ENCODE measurements at places on chromosomes 2 and 18. TPM values are rescaled to one million over a fixed set of nuclear protein-coding genes. Genes with fewer than 3 reads are reported as not detected.

DNA sequence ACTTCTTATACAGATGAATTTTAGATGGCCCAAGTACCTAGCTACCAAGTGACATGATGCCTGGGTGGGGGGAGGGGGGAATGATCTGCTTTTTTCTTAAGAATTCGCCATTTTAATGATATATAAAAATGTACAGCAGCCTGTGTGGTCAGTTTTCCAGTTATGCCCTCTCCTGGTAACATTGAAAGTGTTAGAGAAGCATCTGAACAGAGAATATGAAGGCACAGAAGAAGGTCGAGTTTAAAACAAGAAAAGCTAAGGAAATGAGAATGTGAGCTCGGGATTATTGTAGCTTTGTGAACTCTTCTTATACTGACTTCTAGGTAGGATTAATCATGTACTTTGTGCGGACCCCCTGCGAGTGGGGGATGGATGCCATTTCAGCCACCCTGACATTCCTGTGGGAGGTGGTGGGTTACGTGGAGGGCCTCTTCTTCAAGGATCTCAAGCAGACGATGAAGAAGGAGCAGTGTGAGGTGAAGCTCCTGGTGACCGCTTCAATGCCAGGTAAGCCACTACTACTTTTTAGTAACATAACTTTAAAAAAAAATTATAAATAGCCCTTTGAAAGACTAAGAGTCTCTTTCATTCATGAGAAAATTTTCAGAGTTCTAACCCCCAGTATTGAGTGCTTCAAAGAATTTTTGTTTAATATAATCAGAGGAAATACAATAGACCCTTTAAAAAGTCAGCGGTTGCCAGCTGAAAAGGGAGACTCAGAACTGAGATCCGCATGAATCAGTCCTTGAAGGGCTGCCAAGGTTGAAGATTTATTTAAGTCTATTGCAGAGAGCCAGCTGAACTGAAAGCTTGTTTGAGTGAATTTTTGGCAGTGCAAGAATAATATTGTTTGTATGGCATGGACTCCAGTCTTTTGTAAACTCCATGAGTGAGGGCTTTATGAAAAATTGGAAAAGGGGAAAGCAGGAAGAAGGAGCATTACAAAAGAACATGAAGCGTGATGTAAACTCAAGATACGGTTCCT is 68.6 kb upstream of the RPE start:
- H3K4me3 ChIP-seq, result no peak overlapping the region
- DNase-seq, result no peak
- no peaks in the 10 kb centered on the region for H3K27me3 ChIP-seq
- H3K4me1 ChIP-seq, result no peaks in the 10 kb centered on the region
- H3K27ac ChIP-seq, result no peak overlapping the region
- H3K36me3 ChIP-seq, result no peaks in the 10 kb centered on the region

GRCh38 chr18:79227621-79228020 is 158.4 kb downstream of the ATP9B start:
- no peaks in the 10 kb centered on the region for H3K36me3 ChIP-seq
- no peak overlapping the region for H3K27ac ChIP-seq
- H3K4me1 ChIP-seq, result no peaks in the 10 kb centered on the region
- no peak overlapping the region for H3K4me3 ChIP-seq
- no peak for DNase-seq
- no peaks in the 10 kb centered on the region for H3K27me3 ChIP-seq

DNA sequence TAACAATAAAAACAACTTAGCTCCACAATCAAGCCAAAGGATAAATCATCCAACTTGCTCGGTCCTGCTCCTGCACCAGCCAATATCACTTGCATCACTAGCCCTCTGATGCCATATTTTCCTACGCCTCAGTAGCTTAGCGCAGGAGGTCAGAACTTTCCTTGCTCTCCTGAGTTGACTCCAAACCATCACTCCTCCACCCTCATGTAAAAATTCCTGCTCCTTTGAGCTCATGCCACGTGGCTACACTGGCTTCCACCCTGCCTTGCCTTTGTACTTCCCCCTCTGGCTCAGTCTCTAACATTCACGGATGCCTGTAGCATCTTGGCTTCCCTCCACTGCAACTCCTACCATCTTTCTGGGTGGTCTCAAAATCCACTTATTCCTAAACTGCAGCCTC is 25.2 kb downstream of the AAK1 start:
- no peak for DNase-seq
- H3K27me3 ChIP-seq, result no peaks in the 10 kb centered on the region
- no peak overlapping the region for H3K4me3 ChIP-seq

DNA sequence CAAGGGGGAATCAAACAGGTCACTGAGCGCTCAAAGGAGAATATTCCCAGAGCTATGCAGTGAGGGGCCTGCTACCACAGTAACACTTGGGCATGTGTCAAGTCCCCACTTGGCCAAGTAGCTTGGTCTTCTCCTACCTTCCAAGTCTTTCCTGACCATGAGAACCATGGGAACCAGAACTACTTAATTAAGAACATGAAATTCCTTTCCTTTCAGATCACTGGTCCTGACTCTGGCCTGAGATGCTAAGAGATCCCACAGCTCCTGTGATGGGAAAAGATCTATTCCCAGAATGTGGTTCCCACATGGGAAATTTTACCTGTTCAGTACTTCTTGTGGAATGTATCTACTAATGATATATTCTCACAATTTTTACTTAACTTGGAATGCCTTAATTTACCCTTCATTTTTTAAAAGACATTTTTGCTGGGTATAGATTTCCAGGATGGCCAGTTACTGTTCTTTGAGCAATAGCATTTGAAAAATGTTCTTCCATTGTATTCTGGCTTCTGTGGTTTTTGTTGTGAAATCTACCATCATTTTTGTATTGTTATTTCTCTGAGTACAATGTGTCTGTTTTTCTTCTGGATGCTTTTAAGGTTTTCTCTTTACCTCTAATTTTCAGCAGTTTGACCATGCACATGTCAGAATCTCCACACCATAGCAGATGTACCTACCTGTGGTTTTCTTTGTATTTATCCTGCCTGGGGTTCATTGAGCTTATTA is 37.9 kb downstream of the KCNIP3 start:
- DNase-seq, result no peak
- H3K27ac ChIP-seq, result no peak overlapping the region
- no peaks in the 10 kb centered on the region for H3K36me3 ChIP-seq
- H3K27me3 ChIP-seq, result no peaks in the 10 kb centered on the region

DNA sequence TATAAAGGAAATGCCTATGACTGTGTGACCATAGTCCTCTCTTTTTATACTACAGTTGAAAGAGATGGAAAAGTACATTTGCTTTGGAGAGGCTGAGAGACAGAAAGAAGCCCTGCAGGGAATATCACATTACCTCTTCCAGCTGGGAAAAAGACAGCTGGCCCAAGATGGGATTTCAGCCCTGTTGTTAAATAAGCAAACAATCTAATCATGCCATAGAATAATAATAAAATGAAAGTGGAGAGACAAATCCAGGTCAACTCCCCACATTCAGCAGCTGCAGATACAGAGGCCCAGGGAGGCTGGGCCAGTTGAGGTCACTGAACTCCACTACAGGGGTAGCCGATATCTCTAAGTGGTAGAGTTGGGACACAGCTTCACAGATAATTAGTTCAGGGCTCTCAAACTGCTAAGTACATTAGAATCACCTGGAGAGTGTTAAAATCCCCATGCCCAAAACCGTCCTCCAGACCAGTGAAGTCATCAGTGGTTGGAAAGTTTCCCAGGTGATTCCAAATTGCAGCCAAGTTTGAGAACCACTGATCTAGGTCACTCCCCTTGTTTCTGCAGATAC is 81.9 kb downstream of the MOGAT1 start:
- H3K36me3 ChIP-seq, result no peaks in the 10 kb centered on the region
- H3K4me3 ChIP-seq, result no peak overlapping the region
- DNase-seq, result peak; percentile 76
- no peaks in the 10 kb centered on the region for H3K27me3 ChIP-seq
- no peak overlapping the region for H3K27ac ChIP-seq
- H3K4me1 ChIP-seq, result no peaks in the 10 kb centered on the region

DNA sequence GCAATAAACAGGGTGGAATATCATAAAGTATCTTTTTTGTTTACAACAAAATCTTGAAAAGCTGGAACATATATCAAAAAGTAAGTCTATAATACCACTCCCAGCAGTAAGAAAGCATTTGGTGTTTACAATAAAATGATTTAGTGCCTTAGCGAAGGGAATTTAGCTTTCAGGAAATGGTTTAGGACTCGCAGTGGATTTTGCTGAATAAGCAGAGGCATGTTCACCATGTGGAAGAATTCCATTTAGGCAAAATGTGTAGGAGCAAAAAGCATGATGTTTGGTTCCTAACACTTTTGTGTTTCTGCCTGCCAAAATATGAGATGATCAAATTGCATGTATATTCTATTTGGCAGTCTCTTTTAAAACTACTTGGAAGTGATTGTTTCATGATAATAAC is 163.6 kb downstream of the AGPS start:
- H3K27me3 ChIP-seq, result no peaks in the 10 kb centered on the region
- H3K4me3 ChIP-seq, result no peak overlapping the region
- H3K36me3 ChIP-seq, result no peaks in the 10 kb centered on the region
- H3K27ac ChIP-seq, result no peak overlapping the region

GRCh38 chr2:109433926-109434325 is 179.8 kb downstream of the SEPTIN10 start:
- H3K36me3 ChIP-seq, result no peaks in the 10 kb centered on the region
- no peaks in the 10 kb centered on the region for H3K4me1 ChIP-seq
- H3K27me3 ChIP-seq, result no peaks in the 10 kb centered on the region
- H3K27ac ChIP-seq, result no peak overlapping the region

DNA sequence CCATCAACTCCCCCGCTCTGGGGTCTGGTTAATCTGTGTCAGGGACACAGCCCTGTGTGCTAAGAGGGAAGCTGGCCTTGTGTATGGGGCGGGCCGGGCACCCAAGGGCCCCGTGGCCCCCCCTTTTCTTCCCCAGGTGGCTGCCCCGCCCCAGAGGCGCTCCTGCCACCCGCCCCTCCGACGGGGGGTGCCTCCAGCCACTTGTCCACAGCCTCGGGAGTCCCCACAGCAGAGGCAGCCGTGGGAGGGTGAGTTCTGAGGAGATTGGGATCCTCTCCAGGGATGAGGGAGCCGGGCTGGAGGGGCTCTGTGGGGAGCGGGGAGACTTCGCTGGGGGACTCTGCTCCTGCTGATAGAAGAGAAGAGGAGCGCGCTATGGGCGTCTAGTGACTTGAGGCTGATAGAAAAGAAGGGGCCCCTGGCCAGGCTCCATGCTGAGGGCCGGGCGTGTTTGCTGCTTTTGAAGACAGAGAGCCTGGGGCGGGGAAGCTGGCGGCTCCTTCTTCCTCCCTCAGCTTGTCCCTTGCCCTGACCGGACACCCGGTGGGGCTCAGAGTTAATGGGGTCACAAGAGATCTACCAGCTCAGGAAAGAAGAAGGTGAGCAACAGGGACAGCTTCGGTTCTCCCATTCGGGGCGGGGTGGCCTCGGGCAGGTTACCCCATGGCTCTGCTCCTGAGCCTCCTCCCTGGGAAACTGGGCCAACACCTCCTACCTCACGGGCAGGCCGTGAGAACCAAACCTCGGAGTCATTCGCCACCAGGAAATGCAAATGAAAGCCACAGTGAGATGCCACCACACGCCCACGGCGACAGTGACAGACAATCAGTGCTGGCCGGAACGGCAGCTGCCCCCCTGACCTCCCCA is 89.4 kb upstream of the TAF1B start:
- no peaks in the 10 kb centered on the region for H3K36me3 ChIP-seq
- no peaks in the 10 kb centered on the region for H3K27me3 ChIP-seq
- DNase-seq, result no peak
- H3K4me3 ChIP-seq, result no peak overlapping the region

- H3K4me3 ChIP-seq, result no peak overlapping the region
- H3K27ac ChIP-seq, result no peak overlapping the region
Measured at GRCh38 chr2:71887196-71887595, 260.5 kb downstream of the CYP26B1 start.

DNA sequence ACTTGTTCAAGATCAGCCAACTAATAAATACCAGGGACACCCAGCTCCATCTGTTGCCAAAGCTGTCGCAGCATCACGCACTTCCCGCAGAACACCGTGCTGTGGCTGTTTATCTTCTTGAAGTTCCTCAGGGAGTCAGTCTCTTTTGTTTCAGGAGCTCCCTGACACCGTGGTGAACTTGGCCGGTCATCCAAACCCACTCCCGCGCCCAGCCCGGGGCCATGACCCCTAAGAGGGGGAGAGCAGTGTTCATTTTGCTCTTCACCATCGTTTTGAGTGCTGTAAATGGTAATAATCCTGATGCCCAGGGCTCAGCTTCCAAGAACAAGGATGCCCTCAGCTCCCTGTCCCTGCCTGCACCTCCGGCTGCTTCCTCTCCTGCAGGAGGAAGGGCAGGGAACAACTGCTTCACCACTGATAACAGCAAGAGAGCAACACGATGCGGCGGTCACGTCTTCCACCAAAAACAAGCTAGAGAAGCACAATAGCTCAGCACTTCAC is 131.4 kb downstream of the SEPTIN10 start:
- DNase-seq, result peak; percentile 54
- no peaks in the 10 kb centered on the region for H3K36me3 ChIP-seq
- H3K4me1 ChIP-seq, result peaks cover 3% of the 10 kb centered on the region
- H3K27me3 ChIP-seq, result no peaks in the 10 kb centered on the region

- no peaks in the 10 kb centered on the region for H3K36me3 ChIP-seq
- no peak for DNase-seq
- H3K27me3 ChIP-seq, result no peaks in the 10 kb centered on the region
- no peak overlapping the region for H3K27ac ChIP-seq
- no peak overlapping the region for H3K4me3 ChIP-seq
Measured at GRCh38 chr2:46498681-46499080, 19.3 kb downstream of the TMEM247 start.

DNA sequence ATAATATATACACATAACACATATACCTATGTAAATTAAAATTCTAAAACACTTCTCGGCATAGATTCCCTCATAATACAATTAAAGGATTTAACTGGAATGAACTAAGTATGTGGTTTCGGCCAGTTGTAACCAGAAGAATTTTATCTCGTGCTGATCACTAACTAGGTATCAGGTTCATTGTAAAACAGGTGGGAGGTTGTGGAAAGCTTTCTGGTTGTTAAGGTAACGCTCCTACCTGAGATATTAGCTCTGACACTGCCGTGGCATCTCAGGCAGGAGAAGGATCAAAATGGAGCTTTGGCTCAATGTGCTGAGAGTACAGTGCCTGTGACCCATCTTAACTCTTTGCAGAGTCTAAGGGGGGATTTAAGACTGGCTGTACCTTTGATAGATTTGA is 42.5 kb downstream of the SLC9A2 start:
- H3K27ac ChIP-seq, result no peak overlapping the region
- DNase-seq, result no peak
- no peaks in the 10 kb centered on the region for H3K27me3 ChIP-seq

DNA sequence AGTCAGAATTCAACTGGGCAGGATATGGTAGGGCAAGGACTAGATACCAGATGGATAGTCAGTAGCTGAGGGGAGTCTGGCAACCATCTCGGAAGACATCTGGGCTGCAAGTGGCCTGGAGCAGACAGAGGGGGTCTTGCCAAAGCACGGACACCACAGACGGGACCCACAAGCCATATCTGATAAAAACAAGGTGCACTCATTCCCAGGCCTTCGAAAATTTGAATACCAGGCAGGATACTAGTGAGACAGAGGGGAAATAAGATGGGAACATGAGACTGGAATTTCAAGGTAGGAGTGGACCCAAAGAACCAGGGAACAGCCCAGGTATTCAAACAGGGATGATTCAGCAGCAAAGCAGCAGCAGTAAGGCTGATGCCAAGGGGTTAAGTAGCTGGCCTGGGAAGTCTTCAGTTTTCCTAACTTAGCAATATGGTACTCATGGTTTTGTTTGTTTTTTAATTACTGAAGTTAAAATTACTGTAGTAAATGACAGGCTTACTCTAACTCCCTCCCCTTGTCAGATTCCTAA is 144.9 kb upstream of the NCKAP5 start:
- no peak for DNase-seq
- no peaks in the 10 kb centered on the region for H3K4me1 ChIP-seq
- no peaks in the 10 kb centered on the region for H3K27me3 ChIP-seq

Gene CFAP221
- total RNA-seq, result 58.7 TPM

Gene IGFBP5
- 572 TPM for total RNA-seq

Gene ITGA4
- 23.5 TPM for total RNA-seq

Gene DSG4
- not detected for total RNA-seq

Gene EML4
- total RNA-seq, result 53.6 TPM

Data from kidney (tissue), 22 donors.